ENCODE measurements at places on chromosomes 6 and 20.

DNA sequence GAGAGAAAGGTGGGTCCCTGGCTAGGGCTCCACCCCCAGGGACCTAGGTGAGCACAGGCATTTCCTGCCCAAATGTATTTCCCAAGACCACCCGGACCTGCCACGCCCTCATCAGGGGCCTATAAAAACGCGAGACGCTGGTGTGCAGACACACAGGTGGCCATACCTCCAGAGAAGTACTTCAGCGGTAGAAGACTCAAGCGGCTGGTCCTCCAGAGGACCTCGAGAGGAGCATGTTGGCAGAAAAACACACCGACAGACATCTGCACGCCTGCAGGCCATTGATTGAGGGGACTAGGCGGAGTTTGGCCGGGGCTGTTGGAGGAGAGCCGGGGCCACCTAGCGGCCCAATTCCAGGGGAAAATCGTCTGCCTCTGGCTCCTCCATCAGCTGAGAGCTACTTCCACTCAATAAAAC lies 695.8 kb upstream of the MMS22L start:
- DNase-seq, result no peak

GRCh38 chr6:139534472-139535115 lies 160.1 kb upstream of the CITED2 start:
- DNase-seq, result no peak

- DNase-seq, result no peak
Measured at GRCh38 chr6:15593798-15594197, 69.0 kb downstream of the DTNBP1 start.

DNA sequence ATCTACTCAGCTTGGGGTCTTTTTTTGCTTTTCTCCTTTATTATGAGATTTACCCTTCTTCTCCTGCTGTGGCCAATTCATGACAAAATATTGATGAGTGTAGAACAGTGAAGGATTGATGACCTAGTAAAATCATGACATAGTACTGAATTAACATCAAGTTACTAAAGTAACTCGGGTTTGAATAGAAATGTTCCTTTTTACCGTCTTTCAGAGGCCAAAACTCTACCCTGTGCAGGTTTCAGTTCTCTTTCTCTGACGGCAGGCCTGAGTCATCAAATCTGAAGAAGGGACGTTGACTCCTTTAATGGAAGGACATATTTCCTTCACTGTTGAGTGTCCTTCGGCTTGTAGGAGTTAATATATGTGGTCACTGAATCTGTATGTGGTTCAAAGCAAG lies 80.7 kb downstream of the RREB1 start:
- no peak for DNase-seq
